Naive B cell (primary cell): ENCODE measurements at places on chromosomes 3 and 15. TPM values are rescaled to one million over a fixed set of nuclear protein-coding genes. Genes with fewer than 3 reads are reported as not detected.

The C3orf80 gene
- not detected for polyA plus RNA-seq

The ANKUB1 gene
- polyA plus RNA-seq, result 0.71 TPM

The ROPN1 gene
- not detected for polyA plus RNA-seq

The SEMA3G gene
- polyA plus RNA-seq, result not detected

The GOLGA6L4 gene
- polyA plus RNA-seq, result not detected

The NRROS gene
- polyA plus RNA-seq, result 1.2 TPM

The ACSBG1 gene
- 0.17 TPM for polyA plus RNA-seq

The ANKRD63 gene
- polyA plus RNA-seq, result 0.29 TPM

The ISLR2 gene
- not detected for polyA plus RNA-seq

The CTNNB1 gene
- polyA plus RNA-seq, result 86.1 TPM

- no peaks in the 10 kb centered on the region for H3K36me3 ChIP-seq
- no peak for DNase-seq
- no peaks in the 10 kb centered on the region for H3K27me3 ChIP-seq
These were observed 231.9 kb upstream of the TBC1D5 start for GRCh38 chr3:17974206-17974841.

DNA sequence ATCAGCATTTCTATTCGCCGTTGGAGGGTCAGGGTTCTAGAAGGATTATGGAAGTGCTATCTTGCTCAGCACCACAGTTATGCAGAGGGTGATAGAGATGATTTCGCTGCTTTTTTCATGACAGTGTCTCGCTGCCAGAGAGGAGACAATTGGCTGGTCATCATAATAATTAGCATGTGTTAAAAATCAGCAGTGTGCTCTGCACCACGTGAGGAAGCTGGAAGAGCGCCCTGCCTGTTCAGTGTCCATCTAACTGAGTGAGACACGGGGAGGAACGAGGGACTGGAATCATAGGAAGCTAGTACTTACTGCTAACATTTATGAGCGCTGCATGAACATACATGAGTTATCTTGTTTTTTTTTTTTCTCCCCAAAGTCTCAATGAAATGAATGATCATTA is 116.2 kb upstream of the PLAAT1 start:
- no peaks in the 10 kb centered on the region for H3K27me3 ChIP-seq
- H3K36me3 ChIP-seq, result no peaks in the 10 kb centered on the region
- DNase-seq, result no peak
- no peaks in the 10 kb centered on the region for H3K4me1 ChIP-seq
- H3K4me3 ChIP-seq, result no peak overlapping the region

DNA sequence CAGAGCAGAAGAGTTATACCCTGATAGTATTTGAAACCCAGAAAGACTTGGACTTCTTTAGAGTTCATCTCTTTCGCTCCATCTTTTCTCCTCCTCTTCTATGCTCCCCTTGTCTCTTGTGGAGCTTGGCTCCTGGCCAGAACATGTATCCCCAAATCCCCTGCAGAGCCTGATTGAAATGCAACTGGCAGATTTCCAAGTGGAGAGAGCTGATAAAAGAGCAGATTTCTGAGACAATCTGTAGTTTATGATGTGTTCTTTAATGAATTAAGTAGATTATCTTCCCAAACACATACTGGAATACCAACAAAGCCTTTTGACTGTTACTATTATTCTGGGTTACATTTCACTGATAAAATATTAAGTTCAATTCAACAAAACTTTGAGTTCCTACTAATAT is 33.4 kb downstream of the UNC13C start:
- peaks cover 3% of the 10 kb centered on the region for H3K27me3 ChIP-seq
- no peaks in the 10 kb centered on the region for H3K4me1 ChIP-seq
- H3K4me3 ChIP-seq, result no peak overlapping the region
- H3K27ac ChIP-seq, result no peak overlapping the region
- H3K36me3 ChIP-seq, result no peaks in the 10 kb centered on the region
- DNase-seq, result no peak

- H3K36me3 ChIP-seq, result no peaks in the 10 kb centered on the region
- H3K27ac ChIP-seq, result no peak overlapping the region
- H3K4me3 ChIP-seq, result no peak overlapping the region
- no peaks in the 10 kb centered on the region for H3K27me3 ChIP-seq
- peaks cover 5% of the 10 kb centered on the region for H3K4me1 ChIP-seq
These were observed 15.6 kb downstream of the SEMA3F start for GRCh38 chr3:50170689-50171088.

GRCh38 chr15:41961595-41962202 is 10.7 kb downstream of the EHD4 start:
- peaks cover 31% of the 10 kb centered on the region for H3K4me1 ChIP-seq
- no peak overlapping the region for H3K27ac ChIP-seq
- H3K36me3 ChIP-seq, result peaks cover 8% of the 10 kb centered on the region
- no peak for DNase-seq
- H3K27me3 ChIP-seq, result no peaks in the 10 kb centered on the region

DNA sequence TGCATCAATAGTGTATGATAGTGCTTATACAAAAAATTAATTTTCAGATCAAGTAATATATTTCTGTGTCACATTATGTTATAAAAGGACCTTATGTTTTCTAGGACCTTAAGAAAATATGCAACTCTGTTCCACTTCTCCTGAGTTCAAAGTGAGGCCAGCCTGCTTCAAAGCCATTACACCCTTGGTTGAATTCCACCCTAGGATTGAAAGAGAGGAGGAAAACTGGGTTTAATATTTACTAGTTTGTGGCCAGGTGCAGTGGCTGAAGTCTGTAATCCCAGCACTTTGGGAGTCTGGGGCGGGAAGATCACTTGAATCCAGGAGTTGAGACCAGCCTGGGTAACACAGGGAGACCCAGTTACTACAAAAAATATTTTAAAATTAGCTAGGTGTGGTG is 32.9 kb upstream of the NR1I2 start:
- peaks cover 20% of the 10 kb centered on the region for H3K27me3 ChIP-seq
- DNase-seq, result no peak

- DNase-seq, result no peak
- H3K27ac ChIP-seq, result no peak overlapping the region
- H3K36me3 ChIP-seq, result no peaks in the 10 kb centered on the region
- H3K27me3 ChIP-seq, result no peaks in the 10 kb centered on the region
These were observed 5.6 kb upstream of the FEM1B start for GRCh38 chr15:68271854-68272471.

DNA sequence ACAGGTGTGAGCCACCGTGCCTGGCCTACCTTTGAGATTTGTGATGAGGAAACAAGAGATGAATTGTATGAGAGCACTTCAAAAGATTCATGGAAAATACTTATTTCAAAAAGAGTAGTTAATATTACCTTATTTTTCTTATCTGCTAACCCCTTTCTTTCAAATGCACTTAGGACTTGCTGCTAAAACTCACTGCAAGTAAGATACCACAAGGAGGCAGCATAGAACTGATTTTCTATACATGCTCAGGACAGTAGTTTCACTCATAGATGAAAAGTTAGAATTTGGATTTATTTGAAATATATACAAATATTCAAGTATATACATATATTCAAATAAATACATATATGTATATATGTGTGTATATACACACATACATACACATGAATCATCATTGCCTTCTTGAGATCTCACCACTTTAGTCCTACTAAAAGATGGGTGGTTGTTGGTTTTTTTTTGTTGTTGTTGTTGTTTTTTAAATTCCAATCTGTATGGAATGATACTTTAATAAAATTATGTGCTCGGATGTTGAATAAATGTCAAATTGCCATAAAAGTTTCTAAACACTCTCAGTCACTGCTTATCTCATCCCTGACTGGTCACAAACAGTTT is 2.4 kb downstream of the CCNDBP1 start:
- H3K4me3 ChIP-seq, result peak overlapping the region; percentile 62
- H3K4me1 ChIP-seq, result peaks cover 35% of the 10 kb centered on the region
- peaks cover 36% of the 10 kb centered on the region for H3K36me3 ChIP-seq
- peak; percentile 26 for DNase-seq

DNA sequence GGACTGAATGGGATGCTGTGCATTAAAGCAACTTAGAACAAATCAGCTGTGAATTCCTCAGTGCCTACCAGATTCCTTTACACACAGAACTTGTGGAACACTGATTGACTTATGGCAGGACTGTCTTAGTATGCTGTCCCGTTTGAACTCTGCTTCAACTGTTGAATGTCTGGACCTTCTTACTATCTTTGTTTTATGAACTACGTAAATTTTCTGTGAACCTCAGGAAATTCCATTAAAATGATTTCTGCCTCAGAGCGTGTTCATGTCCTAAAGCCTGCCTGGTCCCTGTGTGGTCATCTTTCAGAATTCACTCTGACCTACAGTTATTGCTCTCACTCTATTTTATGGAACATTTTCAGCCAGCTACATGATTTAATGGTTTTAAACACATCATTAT is 29.4 kb upstream of the FBN1 start:
- H3K4me3 ChIP-seq, result no peak overlapping the region
- no peak overlapping the region for H3K27ac ChIP-seq
- no peaks in the 10 kb centered on the region for H3K36me3 ChIP-seq

DNA sequence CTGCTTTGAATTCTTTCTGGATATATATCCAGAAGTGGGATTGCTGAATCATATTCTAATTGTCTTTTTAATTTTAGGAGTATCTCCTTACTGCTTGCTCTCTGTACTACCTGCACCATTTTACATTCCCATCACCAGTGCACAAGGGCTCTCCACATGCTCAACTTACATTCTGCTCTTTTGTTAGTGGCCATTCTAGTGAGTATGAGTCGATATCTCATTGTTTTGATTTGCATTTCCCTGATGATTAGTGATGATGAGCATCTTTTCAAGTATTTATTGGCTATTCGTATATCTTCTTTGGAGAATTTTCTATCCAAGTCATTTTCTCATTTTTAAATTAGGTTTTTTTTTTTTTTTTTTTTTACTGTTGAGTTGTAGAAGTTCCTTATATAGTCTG is 29.5 kb downstream of the PFN2 start:
- H3K4me1 ChIP-seq, result peaks cover 51% of the 10 kb centered on the region
- H3K27ac ChIP-seq, result no peak overlapping the region

DNA sequence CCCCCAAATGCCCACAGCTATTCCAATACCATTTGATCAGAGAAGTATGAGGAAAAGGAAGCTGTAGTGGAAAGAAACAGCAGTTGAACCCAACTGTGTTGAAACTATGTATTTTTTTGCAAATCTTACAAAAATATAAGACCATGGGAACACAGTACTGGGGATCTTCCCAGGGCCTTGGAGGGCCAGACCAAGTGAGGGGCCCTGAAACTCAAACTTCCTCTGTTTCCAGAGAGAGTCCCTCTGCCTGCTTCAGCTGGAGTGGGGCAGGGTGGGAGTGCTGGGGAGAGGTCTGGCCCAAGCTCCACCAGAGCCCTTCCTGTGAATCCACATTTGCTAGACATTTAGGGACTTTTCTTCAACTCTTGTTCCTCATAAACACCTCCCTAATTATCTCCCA is 263.9 kb downstream of the CHST2 start:
- no peak for DNase-seq
- no peak overlapping the region for H3K4me3 ChIP-seq
- H3K36me3 ChIP-seq, result peaks cover 12% of the 10 kb centered on the region
- H3K27ac ChIP-seq, result no peak overlapping the region

- DNase-seq, result peak; percentile 46
- H3K27me3 ChIP-seq, result peaks cover 60% of the 10 kb centered on the region
- H3K27ac ChIP-seq, result no peak overlapping the region
- peaks cover 6% of the 10 kb centered on the region for H3K4me1 ChIP-seq
- H3K4me3 ChIP-seq, result no peak overlapping the region
These were observed 9.6 kb upstream of the SST start for GRCh38 chr3:187679638-187680396.

- no peaks in the 10 kb centered on the region for H3K4me1 ChIP-seq
- H3K36me3 ChIP-seq, result no peaks in the 10 kb centered on the region
- no peak overlapping the region for H3K27ac ChIP-seq
- H3K4me3 ChIP-seq, result no peak overlapping the region
- peaks cover 7% of the 10 kb centered on the region for H3K27me3 ChIP-seq
- no peak for DNase-seq
These were observed 149.7 kb downstream of the TMEM108 start for GRCh38 chr3:133187870-133188379.

DNA sequence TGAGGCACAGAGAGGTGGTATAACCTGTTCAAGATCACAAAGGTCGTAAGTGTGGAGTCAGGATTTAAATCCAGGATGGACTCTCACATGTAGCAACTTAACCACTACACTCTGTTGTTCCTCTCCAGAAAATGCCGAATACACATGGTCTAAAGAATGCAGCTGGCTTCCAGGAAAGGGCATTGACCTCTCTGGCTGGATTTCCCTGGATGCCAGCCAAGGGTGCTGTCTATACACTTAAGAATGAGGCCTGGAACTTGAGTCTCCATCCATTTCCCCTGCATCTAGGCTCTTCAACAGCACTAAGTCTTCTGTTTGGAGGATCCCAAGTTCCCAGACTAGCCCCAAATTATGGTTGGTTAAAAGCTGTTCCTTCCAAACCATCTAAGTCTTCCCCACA is 60.5 kb downstream of the CERS3 start:
- no peaks in the 10 kb centered on the region for H3K4me1 ChIP-seq
- peaks cover 16% of the 10 kb centered on the region for H3K27me3 ChIP-seq
- no peak for DNase-seq
- H3K4me3 ChIP-seq, result no peak overlapping the region
- no peak overlapping the region for H3K27ac ChIP-seq

- no peak overlapping the region for H3K27ac ChIP-seq
- H3K36me3 ChIP-seq, result peaks cover 17% of the 10 kb centered on the region
- H3K4me1 ChIP-seq, result peaks cover 17% of the 10 kb centered on the region
- H3K4me3 ChIP-seq, result no peak overlapping the region
- no peak for DNase-seq
These were observed 83.9 kb downstream of the LRRK1 start for GRCh38 chr15:101003081-101003480.

DNA sequence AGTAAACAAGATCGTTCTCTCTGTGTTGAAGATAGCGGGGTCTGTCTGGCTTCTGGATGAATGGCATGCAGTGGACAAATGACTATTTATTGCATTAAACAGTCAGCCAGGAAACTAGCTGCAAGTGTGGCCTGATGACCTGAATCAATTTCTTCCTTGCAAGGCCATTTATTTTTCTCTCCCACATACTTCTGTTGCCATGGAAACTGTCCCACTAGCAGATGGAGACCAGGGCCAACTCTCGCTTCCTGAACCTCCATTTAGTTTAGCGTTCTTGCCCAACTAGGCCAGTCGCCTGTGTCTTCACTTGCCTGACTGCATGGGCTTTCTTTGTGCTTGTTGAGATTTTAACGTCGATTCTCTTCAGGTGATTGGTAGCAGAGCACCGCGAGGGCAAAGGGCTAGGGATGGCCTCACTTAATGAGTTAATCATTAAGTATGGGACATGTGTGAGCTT is 27.6 kb downstream of the LMCD1 start:
- H3K4me1 ChIP-seq, result no peaks in the 10 kb centered on the region
- H3K4me3 ChIP-seq, result no peak overlapping the region
- H3K27ac ChIP-seq, result no peak overlapping the region
- H3K27me3 ChIP-seq, result peaks cover 6% of the 10 kb centered on the region
- no peaks in the 10 kb centered on the region for H3K36me3 ChIP-seq

DNA sequence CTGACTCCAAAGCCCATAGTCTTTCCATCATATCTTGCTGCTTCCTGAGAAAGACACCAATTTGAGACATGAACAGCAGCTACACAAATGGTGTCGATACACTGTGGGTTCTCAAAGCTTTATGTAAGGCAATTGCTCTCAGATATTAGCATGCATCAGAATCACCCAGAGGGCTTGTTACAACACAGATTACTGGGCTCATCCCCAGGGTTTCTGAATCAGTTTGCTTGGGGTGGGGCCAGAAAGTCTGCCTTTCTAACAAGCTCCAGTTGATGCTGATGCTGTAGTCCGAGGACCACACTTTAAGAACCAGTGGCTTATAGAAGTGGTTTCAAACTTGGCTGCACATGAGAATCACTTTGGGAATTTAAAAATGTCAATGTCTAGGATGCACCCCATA is 86.5 kb downstream of the SEMA6D start:
- no peak overlapping the region for H3K27ac ChIP-seq
- no peaks in the 10 kb centered on the region for H3K36me3 ChIP-seq
- no peak for DNase-seq
- no peaks in the 10 kb centered on the region for H3K27me3 ChIP-seq
- no peaks in the 10 kb centered on the region for H3K4me1 ChIP-seq
